ENCODE measurements at places on chromosomes 4 and X. TPM values are rescaled to one million over a fixed set of nuclear protein-coding genes. Genes with fewer than 3 reads are reported as not detected.

GRCh38 chr4:58553679-58554078 lies 1443.5 kb upstream of the IGFBP7 start:
- no peak for DNase-seq

- DNase-seq, result peak; percentile 43
These were observed 508.5 kb downstream of the MID1IP1 start for GRCh38 chrX:39309721-39310152.

DNA sequence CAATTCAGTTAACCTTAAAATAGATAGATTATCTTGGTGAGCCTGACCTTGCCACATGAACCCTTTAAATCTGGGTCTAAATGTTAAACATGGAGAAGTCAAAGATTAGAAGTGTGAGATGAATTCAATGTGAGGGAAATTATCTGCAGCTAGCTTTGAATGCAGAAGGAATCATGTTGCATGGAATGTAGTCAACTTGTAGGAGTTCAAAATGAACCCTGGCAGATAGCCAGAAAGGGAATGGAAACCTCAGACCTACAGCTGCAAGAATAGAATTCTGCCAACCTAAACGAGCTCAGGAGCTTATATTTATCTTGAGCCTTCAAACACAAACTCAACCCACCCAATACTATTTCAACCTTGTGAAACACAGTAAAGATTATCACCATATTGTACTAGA lies 632.5 kb downstream of the KCTD8 start:
- DNase-seq, result no peak

DNA sequence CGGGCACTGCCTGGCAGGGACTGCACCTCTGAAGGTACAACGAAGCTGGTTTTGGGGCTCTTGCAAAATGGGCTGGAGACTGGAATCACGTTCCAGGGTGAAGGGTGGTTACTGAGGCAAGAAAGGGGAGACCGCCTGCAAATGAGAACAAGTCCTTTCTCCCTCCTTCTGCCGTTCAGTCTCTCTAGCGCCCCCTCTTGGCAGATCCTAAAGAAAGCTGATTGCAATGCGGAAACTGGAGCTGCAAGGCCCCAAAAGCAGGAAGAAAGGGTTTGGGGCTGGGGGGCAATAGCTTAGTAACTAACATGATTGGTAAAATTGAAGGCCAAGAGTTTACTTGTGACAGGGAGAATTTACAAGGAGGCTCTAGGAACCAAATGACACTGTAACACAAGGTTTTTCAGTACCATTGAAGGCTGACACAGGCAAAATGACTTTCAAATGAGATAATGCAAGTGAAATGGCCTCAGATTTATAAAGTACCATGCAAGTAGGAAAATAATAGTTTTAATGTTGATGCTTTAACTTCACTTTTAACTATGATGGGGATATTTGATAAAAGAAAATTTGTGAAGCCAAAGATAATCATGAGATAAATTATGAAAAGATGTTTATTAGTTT lies 222.7 kb upstream of the HAND2 start:
- no peak for DNase-seq

DNA sequence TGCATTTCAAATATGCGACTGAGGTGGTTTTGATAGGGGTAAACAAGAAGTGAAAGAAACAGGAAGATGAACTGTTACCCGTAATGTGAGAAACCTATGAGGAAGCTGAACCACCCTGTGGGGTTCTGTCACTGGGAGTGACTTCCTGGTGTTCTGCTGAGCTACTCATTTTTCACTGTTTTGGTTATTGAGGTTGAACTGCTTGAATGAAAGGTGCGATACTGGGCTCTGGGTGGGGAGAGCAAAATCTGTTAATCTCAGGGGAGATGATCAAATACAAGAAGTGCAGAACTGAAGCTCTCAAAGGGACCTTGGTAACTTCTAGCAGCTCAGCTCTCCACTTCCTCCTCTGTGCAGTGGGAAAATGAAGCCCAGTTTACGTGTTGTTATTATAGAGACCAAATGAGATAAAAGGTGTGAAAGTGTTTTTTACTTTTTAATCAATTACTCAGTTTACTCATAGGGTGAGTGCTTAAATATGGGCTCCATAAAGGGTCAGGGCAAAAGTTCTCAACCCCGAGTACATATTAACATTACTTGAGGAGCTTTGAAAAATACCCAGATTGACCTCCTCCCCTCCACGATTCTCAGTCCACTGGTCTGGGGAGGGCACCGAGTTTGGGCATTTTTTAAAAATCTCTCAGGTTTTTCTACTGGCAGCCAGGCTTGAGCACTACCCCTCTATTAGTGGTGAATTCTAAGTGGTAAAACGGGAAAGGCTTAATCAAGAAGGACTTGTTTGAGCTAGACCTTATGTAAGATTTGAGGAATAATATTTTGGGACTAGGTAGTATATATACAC lies 66.7 kb downstream of the COQ2 start:
- DNase-seq, result peak; percentile 47

DNA sequence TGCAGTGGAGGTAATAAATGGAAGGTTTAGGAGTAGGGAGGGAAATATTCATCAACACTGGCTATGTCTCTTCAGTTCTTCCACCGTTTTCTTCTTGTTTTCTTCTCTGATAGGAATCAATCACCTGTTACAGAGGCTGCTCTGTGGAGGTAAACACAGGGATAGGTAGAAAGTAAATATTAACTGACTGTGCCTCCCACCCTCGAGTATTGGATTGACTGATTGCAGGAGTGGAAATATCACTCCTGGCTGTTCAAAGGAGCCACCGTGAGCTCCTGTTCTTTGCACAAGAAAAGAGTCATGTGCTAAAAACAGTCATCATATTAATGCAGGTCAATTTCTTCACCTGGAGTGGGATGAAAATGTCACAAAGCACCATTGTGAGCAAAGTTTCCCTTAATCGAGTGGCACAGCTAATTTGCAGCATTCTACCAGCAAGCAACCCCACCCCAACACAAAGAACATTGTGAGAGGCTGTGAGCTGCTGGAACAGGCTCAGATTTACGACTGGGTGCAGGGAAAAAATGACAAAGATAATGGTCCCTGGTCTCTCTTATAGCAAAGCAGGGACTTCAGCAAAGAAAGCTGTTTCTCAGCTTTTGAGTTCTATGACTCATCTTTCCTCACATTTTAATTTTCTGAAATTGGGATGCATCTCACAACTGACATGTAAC lies 113.7 kb upstream of the TSPAN5 start:
- DNase-seq, result no peak

PAGE2 gene
- total RNA-seq, result not detected

DNA sequence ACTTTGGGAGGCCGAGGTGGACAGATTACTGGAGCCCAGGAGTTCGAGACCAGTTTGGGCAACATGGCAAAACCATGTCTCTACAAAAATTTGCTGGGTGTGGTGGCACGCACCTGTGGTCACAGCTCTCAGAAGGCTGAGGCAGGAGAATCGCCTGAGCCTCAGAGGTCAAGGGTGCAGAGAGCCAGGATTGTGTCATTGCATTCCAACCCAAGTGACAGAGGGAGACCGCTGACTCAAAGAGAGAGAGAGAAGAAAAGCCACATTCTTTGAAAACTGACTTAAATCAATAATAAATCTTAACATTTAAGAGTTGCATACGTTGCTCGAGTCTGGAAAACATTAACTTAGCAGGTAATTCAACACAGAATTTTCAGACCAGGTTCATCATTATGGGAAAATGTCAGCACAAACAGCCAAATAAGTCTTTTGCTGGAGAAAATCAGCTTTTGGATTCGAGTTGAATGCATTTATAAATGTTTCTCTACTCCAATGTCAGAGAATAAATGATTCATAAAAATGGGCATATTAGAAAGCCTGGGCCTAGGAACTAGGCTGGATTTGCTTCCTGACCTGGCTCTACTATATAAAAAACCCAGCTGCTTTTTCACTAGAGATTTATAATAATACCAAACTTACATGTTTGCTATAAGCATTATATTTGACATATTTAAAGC lies 68.3 kb upstream of the RBPJ start:
- DNase-seq, result no peak

GJB1 gene
- total RNA-seq, result not detected

- no peak for DNase-seq
These were observed at the start of gene FGF16 for GRCh38 chrX:77446908-77447652. Gene FGF16, plus strand, starts transcription at chrX:77447389. Its CDS starts 286 bp downstream, at chrX:77447675.

DNA sequence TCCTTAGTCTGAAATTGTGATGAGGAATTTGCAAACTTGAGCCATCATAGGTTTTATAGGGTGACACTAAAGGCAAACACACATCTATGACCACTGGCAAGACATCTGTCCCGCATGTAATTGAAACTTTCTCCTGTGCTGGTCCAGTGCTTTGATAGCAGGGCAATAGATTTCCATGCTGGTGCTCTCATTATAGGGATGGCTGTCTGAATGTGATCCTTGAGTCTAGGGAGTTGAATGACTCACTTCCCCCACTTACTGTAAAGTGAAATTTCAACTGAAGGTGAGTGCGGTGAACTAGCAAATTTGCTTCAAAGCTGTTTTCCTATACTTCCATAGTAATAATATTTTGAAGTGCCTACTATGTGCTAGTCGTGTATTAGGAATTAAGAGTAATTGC lies 1630.0 kb downstream of the STIM2 start:
- no peak for DNase-seq

- peak; percentile 51 for DNase-seq
These were observed 526.0 kb downstream of the MID1IP1 start for GRCh38 chrX:39327255-39327654.

DNA sequence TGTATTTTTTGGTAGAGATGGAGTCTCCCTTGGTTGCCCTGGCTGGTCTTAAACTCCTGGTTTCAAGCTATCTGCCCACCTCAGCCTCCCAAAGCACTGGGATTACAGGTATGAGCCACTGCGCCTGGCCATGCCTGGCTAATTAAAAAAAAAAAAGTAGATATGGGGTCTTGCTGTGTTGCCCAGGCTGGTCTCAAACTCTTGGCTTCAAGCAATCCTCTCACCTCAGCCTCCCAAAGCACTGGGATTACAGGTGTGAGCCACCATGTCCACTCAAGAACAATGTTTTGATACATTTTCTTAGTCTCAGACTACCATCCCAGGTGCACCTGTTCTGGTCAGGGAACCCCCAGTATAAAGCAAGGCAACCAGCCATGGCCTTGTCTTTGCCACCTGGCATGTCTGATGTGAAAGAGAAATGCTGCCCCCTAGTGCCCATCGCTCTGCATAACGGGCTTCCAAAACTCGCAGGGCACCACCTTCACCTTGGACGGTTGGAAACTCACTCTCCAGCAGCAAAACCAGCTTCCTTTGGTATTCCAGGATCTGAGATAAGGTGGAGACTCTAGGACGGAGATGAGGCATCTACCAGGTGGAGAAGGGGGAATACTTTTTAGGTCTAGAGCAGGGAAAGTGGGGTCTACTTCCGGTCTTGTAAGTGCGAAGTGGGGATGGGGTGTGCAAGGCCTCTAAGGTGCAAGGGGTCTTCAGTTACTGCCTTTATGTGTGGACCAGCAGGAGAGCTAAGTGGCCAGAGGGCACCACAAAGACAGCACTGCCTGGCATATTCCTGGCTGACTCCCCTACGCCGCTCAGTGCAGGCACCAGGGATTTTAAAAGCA lies 47.7 kb upstream of the AFAP1 start:
- DNase-seq, result peak; percentile 75

ARSD gene
- 1.0 TPM for total RNA-seq

DNA sequence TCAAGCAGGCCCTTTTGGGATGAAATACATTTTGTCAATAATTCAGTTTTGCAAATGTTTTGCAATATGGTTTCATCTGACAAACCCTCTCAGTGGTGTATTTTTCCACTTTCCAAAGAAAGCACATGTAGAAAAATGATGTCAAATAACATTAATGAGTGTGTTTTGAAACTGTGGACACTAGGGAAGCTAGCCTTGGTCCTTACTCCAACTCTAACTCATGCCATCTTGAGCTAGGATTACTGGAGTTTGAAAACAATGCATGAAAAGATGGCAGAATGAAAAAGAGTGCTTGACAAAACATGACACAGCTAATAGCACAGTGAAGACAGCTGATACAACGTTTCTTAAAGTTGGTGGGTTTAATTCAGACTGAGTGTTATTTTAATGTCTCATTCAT lies 41.4 kb downstream of the HAND2 start:
- DNase-seq, result no peak

- no peak for DNase-seq
These were observed 363.6 kb upstream of the FAM241A start for GRCh38 chr4:111781611-111782010.

GRCh38 chr4:15930314-15930713 lies 8.2 kb downstream of the FGFBP1 start:
- no peak for DNase-seq

All from activated T-cell treated with anti-CD3 and anti-CD28 coated beads, Interleukin-2, amount 50 U/mL, for 4 hours (primary cell).